Choroid plexus epithelial cell (primary cell): ENCODE measurements at places on chromosomes 13 and 19.

GRCh38 chr13:41315443-41316047 is 4.5 kb downstream of the NAA16 start:
- peak; percentile 26 for DNase-seq

GRCh38 chr13:77930430-77930829 is 11.8 kb upstream of the EDNRB start:
- DNase-seq = no peak

DNA sequence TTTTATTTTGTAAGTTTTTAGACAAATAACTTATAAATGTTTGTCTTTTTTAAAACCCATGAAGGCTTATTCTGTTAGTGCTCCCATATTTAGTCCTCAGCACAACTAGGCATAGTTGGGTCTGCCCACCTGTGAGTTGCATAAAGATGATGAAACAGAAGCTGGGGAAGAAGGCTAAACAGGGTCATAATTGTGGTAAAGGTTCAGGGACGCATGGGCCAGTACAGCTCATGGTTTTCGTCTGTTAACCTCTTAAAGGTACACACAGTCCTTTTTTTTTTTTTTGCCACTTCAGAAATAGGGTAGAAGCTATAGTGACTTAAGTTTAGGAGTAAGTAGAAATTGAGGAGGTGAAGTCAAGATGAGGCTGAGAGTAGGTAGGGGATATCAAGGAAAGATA is 58.3 kb downstream of the TM9SF2 start:
- DNase-seq = peak; percentile 86

GRCh38 chr19:6599866-6600454 is 9.0 kb upstream of the CD70 start:
- no peak for DNase-seq

DNA sequence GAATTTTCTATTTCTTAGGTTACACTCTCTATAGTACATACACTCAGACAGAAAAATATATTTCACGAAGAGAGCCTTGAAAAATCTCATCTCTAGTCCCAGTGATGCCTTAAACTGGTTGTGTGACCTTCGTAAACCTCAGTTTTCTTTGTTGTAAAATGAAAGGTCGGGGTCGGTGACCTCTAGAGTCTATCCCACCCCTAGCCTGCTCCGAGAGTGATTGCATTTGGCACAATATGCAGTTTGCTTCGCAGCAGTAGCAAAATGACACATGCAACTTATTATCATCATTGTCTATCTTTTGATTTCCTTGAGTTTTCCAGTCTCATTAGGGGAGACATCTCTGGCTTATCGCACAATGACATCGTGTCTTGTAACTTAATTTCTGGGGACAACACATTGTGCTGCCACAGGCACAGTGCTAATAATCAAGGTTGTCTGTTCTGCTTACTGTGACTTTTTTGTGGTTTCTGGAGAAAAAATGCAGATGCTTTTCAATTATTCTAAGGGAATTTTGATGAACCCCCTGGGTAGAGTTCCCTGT is 115.0 kb downstream of the GGACT start:
- no peak for DNase-seq

GRCh38 chr13:105474983-105475610 is 1060.4 kb downstream of the EFNB2 start:
- no peak for DNase-seq

- no peak for DNase-seq
Measured at GRCh38 chr13:53873558-53873957, 844.9 kb downstream of the OLFM4 start.

- peak; percentile 72 for DNase-seq
Measured at GRCh38 chr13:114222461-114222968, 12.2 kb upstream of the CDC16 start.

DNA sequence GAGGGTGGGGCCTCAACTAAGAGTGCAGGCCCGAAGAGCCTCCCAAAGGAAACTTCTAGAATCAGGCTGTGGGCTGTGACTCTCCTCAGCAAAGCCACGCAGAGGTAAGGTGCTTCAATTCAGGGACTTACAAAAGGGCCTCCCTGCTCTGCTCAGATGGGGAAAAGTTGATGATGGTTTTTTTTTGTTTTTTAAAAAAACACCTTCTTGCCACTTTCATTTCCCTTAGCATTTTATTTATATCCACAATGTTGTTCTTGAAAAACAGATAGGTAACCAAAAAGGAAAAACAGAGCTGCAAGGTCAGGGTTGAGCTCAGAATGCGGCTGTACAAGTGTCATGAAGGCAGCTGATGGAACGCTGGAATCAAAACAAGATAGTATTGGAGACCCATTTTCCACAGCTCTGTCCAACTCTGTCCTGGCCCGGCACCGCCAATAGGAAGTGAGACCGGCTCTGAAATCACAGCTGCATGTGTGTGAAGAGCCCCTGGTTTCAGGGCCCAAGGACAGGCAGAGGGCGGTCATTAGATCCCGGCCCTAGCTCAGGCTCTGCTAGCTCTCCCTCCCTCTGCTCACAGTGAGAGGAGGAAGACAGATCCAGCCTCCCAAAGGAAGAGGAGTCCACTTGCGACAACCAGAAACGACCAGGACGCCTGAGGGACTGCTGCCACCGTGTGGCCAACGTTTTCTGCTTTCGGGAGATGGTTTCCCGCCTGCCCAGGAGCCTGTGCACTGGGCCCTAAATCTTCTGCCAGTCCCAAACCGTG is 58.3 kb downstream of the KLF2 start:
- peak; percentile 91 for DNase-seq

GRCh38 chr19:57438925-57439324 is 3.8 kb downstream of the ZNF749 start:
- DNase-seq = no peak

GRCh38 chr13:44352671-44353070 is 21.0 kb upstream of the SERP2 start:
- DNase-seq = no peak

DNA sequence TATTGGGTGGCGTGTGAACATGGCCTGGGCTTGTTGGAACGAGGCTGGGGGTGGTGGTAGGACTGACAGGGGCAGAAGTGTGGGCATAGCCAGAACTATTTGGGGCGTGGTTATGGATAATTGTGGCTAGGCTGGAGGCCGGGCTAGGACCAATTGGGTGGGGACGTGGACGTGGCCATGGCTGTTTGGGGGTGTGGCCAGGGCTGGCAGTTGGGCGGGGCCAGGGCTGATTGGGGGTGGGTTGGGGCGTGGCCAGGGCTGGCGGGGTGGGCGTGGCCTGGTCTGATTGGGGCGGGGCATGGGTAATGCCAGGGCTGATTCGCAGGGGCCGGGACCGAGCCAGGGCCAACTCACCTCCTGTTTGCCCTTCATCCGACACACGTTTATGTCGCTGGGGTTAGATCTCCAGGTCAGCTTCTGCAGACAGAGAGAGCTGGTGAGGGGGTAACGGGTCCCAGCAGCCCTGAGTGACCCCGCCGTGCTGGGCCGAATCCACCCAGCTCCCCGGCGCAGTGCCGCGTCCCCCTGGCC is 2.8 kb downstream of the SEMA6B start:
- no peak for DNase-seq

DNA sequence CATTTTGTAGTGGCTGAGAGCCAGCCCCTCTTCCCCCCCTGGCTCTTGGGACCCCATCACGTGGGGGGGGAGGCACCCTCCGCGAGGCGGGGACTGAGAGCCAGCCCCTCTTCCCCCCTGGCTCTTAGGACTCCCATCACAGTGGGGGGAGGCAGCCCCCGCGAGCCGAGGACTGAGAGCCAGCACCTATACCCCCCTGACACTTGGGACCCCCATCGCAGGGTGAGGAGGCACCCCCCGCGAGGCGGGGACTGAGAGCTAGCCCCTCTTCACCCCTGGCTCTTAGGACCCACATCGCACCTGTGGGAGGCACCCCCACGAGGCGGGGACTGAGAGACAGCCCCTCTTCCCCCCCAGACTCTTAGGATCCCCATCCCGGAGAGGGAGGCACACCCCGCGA is 2426.5 kb upstream of the PCDH20 start:
- no peak for DNase-seq

DNA sequence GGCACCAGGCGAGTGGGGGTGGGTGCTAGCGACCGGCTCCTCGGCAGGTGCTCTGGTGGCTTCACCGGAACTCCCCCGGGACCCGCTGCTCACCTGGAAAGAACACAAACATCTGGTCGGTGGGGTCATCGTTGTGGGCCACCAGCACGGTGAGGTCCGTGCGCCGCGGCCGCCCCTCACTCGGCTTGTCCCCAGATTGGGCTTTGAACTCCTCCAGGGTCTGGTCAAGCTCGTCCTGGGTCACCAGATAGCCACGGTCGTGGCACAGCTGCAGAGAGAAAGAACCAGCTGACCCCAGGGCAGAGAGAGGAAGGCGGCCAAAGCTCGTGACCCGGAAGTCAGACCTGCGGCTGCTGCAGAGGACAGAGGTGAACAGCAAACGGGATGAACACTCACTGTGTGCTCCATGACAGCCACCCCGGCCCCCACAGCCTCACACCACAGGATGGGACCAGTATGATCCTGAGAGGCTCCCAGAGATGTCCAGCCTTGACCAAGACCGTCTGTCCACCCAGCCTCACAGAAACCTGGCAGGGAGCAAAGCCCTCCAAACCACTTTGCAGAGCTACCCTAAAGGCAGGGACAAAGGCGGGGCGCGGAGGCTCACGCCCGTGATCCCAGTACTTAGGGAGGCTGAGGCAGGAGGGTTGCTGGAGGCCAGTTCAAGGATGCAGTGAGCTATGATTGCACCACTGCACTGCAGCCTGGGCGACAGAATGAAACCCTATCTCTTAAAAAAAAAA is 1.2 kb downstream of the POLR2E start:
- DNase-seq = no peak

DNA sequence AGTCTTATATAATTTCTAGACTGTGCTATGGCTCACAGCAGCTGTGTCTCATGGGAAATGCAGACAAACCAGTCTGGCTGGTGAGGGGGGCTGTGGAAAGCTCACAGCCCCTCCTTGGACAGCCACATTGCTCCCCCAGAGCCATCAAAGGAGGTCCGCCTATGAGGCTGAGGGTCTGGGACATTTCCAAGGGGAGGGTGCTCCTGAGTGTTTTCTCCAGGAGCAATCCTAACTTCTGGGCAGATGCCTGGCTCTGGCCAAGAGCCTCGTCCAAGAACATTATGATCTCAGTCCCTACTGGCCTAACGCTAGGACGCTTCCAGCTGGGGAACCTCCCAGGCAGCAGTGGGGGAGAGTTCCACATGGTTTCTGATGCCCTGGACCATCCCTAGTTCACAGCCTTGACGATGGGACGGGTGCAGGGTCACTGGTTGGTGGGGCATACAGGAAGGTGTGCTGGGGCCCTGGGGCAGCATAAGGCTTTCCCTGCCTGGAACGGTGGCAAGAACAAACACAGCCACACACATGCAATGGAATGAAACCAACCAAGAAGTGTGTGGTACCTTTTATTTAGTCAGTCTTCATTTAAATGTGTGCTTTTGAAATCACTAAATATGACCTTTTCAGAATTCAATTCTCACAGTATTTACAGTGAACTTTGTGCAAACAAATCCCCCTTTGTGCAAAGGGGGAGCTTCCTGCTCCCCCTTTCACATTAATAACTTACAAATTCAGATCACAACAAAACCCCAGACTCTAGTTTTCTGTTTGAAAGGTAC is 60.6 kb downstream of the CDADC1 start:
- DNase-seq = peak; percentile 65

DNA sequence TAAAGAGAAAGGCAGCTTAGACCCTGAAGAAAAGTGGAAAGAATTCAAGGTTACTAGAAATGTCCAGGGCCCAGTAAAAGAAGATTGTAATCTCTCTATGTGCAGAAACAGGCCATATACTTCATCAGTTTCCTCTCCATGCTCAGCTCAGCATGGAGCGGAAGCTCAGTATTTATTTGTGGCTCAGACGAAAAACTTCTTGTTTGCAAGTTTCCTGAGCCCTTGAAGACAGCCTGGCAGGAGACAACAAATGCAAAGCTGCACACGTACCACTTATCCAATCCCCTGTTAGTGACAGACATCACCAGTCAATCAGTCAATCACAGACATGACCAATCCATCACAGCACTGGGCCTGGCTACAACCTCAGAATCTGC is 8.1 kb upstream of the KLF2 start:
- DNase-seq = no peak

DNA sequence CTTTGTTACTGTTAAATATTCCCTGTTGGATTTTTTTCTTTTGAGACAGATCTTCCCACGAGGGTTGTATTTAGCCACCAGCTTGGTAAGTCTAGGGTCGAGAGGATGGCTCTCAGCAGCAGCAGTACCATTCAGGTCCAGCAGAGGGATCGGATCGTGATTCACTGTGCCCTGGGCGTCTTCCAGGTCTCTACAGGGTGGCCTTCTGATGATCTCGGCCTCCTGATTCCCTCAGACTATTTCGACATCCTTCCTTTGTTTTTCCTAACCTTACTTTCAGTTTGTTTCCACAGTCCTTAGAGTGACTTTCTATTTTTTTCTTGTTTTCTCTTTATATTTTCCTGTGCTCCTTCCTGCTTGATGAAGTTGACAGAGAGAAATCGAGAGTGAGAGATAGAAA is 1436.9 kb downstream of the UQCRFS1 start:
- peak; percentile 78 for DNase-seq

GRCh38 chr13:23679220-23679619 is 109.0 kb downstream of the TNFRSF19 start:
- DNase-seq = peak; percentile 82

- DNase-seq = no peak
Measured at GRCh38 chr19:48856921-48857320, 11.5 kb downstream of the PLEKHA4 start.

GRCh38 chr13:37960427-37960826 is 90.9 kb upstream of the TRPC4 start:
- DNase-seq = peak; percentile 35

DNA sequence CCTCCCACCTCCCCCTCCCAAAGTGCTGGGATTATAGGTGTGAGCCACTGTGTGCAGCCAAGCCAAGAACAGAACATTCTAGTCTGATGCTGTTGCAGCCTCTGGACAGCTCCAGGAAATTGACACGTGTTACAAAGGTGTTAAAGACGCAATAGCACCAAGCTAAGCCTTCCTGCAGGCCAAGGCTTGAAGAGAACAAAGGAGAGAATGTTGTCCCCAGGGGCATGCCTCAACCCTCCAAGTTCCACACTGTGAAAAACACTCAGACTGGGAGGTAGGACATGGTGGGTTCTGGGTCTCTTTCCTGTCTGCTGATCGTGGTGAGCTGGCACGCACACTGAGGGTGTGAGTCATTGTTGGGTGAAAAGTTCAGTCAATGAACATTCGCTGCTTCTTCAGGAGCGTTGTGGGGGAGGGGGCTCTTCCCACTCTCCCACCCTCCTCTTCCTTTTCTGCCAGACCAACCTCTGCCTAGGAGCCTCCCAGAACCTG is 5.3 kb upstream of the PTPRS start:
- peak; percentile 80 for DNase-seq

DNA sequence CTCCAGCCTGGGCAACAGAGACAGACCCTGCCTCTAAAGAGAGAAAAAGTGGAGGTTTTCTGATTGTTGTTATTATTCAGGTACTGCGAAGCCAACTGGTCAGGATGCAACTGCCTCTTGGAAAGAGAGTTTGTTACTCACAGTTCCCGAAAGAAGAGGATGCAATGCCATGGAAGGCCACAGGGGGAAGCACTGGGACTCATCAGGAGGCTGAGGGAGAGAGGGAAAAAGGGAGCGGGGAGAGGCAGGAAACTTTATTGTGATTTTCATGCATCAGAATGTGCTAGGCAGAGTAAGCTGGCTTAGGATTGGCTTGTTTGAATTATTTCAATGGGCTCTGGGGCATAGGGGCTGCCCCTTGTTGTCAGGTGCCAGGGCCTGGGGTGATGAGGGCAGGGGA is 27.6 kb downstream of the MYO9B start:
- DNase-seq = peak; percentile 41
